ENCODE measurements at places on chromosomes 12 and 14. TPM values are rescaled to one million over a fixed set of nuclear protein-coding genes. Genes with fewer than 3 reads are reported as not detected.

Gene LPAR5
- 0.04 TPM for total RNA-seq

Gene SYNE3
- 0.03 TPM for total RNA-seq

Gene PMCH
- not detected for total RNA-seq

Gene FGF23
- total RNA-seq, result 0.58 TPM

Gene KCNJ8
- not detected for total RNA-seq

DNA sequence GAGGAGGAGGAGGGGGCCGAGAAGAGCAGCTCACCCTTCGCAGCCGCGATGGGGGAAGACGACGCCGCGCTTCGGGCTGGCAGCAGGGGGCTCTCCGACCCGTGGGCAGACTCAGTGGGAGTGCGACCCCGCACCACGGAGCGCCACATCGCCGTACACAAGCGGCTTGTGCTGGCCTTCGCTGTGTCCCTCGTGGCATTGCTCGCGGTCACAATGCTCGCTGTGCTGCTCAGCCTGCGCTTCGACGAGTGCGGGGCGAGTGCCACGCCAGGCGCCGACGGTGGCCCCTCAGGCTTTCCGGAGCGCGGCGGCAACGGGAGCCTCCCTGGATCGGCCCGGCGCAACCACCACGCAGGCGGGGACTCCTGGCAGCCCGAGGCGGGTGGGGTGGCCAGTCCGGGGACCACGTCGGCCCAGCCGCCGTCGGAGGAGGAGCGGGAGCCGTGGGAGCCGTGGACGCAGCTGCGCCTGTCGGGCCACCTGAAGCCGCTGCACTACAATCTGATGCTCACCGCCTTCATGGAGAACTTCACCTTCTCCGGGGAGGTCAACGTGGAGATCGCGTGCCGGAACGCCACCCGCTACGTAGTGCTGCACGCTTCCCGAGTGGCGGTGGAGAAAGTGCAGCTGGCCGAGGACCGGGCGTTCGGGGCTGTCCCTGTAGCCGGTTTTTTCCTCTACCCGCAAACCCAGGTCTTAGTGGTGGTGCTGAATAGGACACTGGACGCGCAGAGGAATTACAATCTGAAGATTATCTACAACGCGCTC is 745 bp downstream of the TRHDE start:
- peak; percentile 56 for DNase-seq

GRCh38 chr12:115297445-115297844 is 613.5 kb upstream of the TBX3 start:
- DNase-seq, result peak; percentile 8

GRCh38 chr12:67797185-67797741 is 148.7 kb downstream of the DYRK2 start:
- no peak for DNase-seq

DNA sequence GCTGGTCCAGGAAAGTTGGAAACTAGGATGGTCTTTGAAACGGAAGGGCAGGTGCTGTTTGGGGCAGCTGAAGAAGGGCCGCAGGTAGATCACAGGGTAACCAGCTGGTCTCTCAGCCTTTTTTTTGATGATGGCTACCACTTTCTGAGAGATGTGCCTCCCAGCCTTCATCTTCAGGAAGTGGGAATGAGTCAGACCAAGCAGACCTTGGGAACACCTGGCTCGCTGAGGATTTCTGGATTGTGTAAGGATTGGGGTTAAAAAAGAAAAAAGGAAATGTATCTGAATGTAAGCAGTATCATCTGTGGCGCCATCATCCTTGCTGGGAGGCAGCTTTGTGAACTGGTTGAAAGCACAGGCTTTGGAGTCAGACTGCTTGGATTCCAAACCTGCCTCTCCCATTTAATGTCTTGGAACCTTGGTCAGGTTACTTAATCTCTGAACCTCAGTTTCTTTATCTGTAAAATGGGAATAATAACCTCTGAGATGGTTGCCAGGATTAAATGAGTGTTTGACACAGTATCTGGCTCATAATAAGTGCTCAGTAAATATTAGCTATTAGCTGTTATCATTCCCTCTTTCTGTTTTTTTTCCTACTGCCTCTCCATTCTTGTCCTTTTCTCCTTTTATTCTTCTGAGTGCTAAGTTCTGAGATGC is 1.7 kb downstream of the PRPF40B start:
- DNase-seq, result no peak

- DNase-seq, result peak; percentile 85
These were observed 418.1 kb downstream of the LRIG3 start for GRCh38 chr12:58502226-58502625.

GRCh38 chr12:56315249-56315621 is 553 bp downstream of the CNPY2 start:
- DNase-seq, result peak; percentile 49

DNA sequence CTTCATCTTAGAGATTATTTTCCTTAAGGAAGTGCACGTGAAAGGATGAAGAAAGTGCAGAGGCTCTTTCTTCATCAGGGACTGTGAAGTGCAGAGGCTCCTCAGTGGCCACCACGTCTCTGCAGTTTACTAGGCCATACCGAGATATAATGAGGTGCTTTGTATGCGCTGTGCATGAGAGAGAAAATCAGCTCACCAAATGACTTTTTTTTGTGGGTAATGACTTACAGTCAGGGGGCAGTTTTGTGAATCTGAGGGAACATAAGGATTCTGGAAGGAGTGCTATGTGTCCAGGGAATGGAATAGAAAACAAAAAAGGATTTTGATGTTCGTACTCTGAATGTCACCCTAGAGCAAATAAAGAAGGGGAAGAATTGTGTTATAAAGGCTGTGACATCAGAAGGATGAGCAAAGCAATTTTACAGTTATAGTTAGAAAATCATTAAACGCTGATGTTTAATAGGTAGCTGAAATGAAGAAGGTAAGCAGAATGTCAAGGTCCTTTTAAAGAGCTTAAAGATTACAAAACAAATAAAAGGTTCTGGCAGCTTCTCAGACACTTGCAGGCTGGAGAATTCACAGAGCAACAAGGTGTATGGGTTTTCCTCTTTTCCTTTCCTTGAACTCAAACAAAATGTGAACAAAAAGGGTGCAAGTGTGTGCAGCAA is 247.5 kb upstream of the NOVA1 start:
- DNase-seq, result no peak

- no peak for DNase-seq
These were observed 89.6 kb downstream of the ARF6 start for GRCh38 chr14:49982501-49982951.

DNA sequence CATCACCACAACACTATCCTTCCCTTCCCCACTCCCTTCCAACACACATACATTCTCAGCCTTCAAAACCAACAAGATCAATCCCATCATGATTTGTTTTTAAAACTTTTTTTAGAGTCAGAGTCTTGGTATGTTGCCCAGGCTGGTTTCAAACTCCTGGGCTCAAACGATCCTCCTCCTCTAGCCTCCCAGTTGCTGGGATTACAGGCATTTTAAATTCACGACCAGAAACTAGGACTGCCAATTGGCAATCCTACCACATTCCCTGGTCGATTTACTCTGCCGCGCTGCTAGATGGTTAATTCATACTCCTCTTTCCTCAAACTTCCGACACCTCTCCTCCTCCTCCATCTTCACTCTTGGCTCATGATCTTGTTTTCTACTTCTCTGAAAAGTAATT is 37.5 kb upstream of the TMCC3 start:
- DNase-seq, result no peak

DNA sequence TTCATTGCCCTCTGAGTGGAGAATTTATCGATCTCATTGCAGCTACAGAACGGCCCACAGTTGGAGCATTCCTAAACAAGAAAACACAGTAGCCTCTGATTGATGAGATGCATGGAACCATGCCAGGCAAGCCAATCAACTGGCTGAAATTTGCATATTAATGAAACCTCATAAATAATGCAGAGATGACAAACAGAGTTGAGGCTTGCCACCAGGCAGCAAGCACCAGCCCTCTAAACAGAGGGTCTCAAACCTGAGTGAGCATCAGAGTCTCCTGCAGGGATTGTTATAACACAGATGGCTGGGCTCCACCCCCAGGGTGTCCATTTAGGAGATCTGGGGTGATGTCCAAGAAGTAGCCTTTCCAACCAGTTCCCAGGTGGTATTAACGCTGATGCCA is 60.9 kb upstream of the CMKLR1 start:
- no peak for DNase-seq
